ENCODE measurements at places on chromosomes 2 and 18. TPM values are rescaled to one million over a fixed set of nuclear protein-coding genes. Genes with fewer than 3 reads are reported as not detected.
A peak's percentile ranks its signal among the peaks of the same experiment; 100 is the strongest.

Gene CUL3
- 61.6 TPM for total RNA-seq

Gene LRRC30
- total RNA-seq, result not detected

Gene BZW1
- total RNA-seq, result 89.5 TPM

Gene SLC4A3
- total RNA-seq, result 1.1 TPM

Gene RNPEPL1
- total RNA-seq, result 23.1 TPM

Gene RUFY4
- total RNA-seq, result 0.16 TPM

Gene CYP27A1
- total RNA-seq, result 27.2 TPM

Gene IL1RL2
- not detected for total RNA-seq

DNA sequence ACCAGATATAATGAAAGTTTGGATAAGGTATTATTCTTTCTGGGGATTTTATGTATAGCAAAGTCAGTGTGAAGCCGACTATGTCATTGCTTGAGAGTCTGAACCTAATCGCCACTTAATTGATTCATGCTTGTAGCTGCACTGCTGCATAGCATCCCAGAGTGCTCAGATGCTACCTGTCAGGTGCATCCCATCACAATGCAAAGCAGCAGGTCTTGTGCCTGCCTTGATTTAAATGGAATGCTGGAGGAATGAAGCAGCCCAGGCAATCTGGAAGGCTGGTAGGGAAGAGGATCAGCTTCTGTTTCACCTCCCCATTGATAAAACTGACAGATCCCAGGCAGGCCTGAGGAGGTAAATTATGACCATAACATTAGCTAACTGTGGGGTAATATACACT, 40.4 kb upstream of the ATIC start:
- no peaks in the 10 kb centered on the region for H3K36me3 ChIP-seq
- no peaks in the 10 kb centered on the region for H3K4me1 ChIP-seq

DNA sequence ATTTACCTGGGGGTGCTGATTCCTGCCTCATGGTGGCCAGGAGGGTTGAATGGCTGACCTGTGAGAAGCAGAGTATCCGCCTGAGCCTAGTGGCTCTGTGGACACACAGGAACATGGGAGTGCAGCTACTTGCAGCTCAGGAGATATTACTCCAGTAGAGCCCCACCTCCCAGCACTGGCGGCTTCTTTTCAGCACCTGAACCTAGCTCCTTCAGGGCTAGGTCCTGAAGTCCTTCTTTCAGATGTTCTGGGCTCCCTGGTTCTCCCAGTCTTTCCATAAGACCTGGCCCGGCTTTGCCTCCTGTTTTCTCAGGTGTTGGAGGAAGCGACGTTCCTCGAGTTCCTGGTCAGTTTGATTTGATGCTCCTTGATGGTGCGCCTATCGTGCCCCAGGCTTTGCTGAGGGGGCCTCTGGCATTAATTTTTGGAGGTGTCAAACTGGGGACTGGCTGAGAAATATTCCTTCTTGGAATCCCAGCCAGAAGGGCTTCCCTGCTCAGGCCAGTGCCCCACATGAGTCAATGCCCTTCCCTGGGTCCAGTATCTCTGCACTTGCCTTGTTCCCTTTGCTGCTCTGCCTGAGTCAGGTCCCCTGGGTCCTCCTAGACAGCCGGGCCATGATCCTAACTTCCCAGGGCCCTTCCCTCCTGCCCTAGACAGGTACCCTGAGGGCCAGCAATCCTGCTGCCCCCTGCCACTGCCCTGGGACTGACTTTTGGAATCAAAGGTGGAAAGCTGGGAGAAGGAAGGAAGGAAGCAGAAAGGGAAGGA, 110.7 kb upstream of the HAAO start:
- peak overlapping the region; percentile 33 for H3K27ac ChIP-seq
- H3K27me3 ChIP-seq, result no peaks in the 10 kb centered on the region
- H3K36me3 ChIP-seq, result no peaks in the 10 kb centered on the region
- DNase-seq, result peak; percentile 53

- peaks cover 30% of the 10 kb centered on the region for H3K4me1 ChIP-seq
- DNase-seq, result peak; percentile 79
- peak overlapping the region; percentile 56 for H3K4me3 ChIP-seq
- H3K27ac ChIP-seq, result peak overlapping the region; percentile 80
- H3K36me3 ChIP-seq, result peaks cover 30% of the 10 kb centered on the region
Observed at GRCh38 chr2:85353876-85354285, 447 bp downstream of the RETSAT start.

DNA sequence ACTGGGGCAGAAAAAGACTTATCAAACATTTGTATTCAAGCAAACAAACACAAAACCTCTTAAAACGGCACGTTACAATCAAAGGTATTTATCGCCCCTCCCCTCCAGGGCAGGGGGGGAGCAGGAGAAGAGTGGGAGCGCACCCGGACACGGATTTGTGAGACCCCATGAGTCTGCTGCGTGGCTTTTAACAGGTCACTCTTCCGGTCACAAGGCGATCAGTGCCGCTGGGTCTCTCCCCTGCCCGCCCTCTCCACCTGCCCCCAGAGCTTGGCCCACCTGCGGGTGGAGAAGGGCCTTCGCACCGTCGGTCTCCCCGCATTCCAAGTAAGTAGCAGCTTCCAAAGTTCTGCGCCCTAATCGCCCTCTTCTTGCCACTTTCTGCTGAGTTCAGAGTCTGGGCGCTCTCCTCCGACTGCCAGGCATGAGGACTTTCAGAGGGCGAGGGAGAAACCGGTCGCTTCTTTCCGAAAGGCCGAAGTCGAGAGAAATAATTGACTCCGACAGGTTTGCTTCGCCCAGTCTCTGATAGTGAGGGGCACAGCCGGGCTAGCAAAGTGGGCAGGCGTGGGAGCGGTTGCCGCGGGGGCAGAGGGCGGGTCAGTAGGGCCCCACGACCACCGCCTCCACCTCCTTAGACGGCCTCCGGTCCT, 800 bp downstream of the RPRM start:
- H3K4me1 ChIP-seq, result no peaks in the 10 kb centered on the region
- no peaks in the 10 kb centered on the region for H3K36me3 ChIP-seq
- DNase-seq, result no peak

GRCh38 chr2:176269319-176270099, at the start of gene MTX2:
Gene MTX2, plus strand, starts transcription at chr2:176269442. Its CDS starts 188 bp downstream, at chr2:176269630.
- H3K4me3 ChIP-seq, result peak within 1 kb of the TSS; percentile 71
- H3K27ac ChIP-seq, result peak within 1 kb of the TSS; percentile 80
- peak; percentile 80 for DNase-seq
- H3K36me3 ChIP-seq, result no peaks in the 10 kb centered on the region
- no peaks in the 10 kb centered on the region for H3K27me3 ChIP-seq

DNA sequence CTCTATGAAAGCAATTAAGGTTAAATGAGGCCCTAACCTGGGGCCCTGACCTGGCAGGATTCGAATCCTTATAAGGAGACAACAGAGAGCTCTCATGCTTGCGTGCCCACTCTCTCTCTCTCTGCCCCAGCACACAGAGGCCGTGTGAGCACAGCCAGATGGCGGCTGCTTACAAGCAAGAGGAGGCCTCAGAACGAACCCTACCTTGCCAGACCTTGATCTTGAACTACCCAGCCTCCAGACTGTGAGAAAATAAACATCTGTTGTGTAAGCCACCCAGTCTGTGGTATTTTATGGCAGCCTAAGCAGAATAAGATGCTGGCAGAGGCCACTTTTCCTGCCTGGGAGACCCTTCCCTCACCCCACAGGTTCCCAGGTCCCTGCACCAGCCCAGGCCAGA, 5.2 kb upstream of the UBE2F start:
- H3K4me3 ChIP-seq, result no peak overlapping the region
- DNase-seq, result no peak
- H3K27me3 ChIP-seq, result no peaks in the 10 kb centered on the region
- H3K4me1 ChIP-seq, result peaks cover 6% of the 10 kb centered on the region

DNA sequence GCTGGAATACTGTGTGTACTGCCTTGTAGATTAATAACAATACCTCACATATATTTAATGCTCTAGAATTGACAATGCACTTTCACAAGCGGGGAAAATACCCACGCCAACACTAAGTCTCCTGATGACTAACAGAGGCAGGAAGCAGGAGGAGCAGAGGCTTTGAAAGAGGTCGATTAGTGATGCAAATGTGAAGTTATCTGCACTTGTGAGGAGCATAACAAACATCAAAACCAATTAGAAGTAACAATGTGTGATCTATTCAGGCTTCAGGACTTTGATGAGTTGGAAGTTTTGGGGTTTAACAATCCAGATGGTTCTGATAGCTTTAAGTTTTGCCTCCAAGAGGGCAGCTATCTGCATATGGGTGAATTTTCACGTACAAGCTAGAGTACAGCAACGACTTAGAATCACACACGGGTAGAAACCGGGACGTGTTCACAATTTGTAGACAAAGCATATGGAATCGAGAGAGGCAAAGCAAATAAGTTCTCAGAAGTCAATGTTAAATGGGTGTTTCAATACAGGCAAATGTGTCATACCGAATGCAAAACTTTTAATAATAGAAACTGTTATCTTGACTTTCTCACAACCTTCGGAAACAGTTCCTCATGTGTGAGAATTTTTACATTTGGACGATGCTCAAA, 114.5 kb downstream of the METTL8 start:
- no peak for DNase-seq
- no peak overlapping the region for H3K4me3 ChIP-seq
- H3K36me3 ChIP-seq, result peaks cover 9% of the 10 kb centered on the region
- H3K27ac ChIP-seq, result peak overlapping the region; percentile 74

All from sigmoid colon (tissue), 7 donors.